ENCODE measurements at places on chromosomes 6 and 20.

- no peak for DNase-seq
These were observed 26.0 kb upstream of the CCDC167 start for GRCh38 chr6:37525460-37526357.

GRCh38 chr6:35015996-35016395 is 125.1 kb downstream of the TCP11 start:
- no peak for DNase-seq

DNA sequence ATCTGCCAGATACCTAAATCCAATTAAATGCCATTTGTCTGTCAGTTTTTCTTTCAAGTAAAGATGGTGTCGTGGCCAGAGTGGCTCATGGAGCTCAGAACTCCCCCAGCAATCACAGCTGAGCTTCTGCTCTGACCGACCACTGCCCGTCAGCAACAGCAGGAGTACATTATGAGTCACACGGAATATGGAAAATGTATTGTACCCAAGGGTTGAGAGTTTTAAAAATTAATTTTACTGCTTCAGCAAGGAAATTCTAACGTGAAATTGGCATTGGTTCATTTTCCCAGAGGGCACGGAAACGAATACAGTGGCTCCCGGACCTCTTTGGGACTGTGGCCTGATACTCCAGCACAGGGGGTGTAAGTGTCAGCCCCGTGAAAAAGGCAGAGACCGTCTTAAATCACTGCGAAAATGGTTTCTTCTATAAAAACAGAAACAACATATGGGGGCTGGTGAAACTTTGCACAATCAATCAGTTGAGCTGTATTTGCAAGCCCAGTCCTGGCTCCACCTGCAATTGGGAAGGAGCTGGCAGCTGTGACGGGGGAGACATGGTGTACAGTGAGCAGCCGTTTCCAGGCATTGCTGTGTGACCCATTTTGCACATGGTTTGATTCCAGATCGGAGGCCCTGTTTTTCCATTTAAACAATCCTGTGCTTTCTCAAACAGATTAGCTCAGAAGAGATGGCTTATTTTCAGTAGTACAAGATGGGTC is 12.8 kb downstream of the NPEPL1 start:
- peak; percentile 72 for DNase-seq

DNA sequence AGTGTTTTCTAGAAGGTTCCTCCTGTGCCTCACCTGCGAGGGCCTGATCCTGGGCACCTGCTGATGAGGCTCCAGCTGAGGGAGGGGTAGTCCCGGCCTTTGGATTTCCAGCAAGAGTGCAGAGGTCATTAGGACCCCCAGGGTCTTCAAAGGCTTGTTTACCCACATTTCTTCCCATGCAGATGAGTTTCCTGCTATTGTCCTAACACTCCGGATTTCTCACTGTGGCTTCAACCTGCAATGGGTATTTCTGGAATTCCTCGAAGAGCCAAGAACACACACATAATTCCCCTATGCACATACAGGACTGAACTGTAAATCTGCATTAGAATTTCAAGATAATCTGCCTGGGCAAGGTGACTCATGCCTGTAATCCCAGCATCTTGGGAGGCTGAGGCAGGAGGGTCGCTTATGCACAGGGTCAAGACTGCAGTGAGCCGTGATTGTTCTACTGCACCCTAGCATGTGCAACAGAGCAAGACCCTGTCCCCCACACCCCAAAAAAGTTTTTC is 53.9 kb downstream of the ADNP start:
- no peak for DNase-seq

GRCh38 chr20:25623225-25623735 is 534 bp downstream of the NANP start:
- DNase-seq: peak; percentile 71

GRCh38 chr6:23145781-23146180 is 576.4 kb downstream of the HDGFL1 start:
- no peak for DNase-seq

- DNase-seq: no peak
These were observed 606.0 kb upstream of the HTR1E start for GRCh38 chr6:86331265-86331840.

DNA sequence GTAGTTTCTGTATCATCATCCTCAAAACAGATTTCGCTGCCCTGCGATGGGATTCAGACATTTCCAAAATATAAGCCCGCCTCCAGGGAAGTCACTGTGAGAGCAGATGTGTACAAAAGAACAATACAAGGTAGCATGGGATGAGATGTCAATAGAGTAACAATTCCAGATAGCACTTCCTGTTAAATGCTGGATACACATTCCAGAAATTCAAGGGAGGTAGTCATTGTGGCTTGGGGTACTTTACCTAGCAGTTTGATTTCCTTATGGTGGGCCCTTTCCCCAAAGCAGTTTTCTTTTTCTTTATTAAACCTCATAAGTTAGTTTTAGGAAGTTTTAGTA is 2.5 kb downstream of the RNF217 start:
- DNase-seq: no peak

- peak; percentile 89 for DNase-seq
These were observed 136.7 kb downstream of the HFE start for GRCh38 chr6:26223650-26224546.

- no peak for DNase-seq
These were observed 211.7 kb upstream of the PRND start for GRCh38 chr20:4509825-4510522.

- no peak for DNase-seq
These were observed 1410.1 kb upstream of the ADGRB3 start for GRCh38 chr6:67224989-67225388.

DNA sequence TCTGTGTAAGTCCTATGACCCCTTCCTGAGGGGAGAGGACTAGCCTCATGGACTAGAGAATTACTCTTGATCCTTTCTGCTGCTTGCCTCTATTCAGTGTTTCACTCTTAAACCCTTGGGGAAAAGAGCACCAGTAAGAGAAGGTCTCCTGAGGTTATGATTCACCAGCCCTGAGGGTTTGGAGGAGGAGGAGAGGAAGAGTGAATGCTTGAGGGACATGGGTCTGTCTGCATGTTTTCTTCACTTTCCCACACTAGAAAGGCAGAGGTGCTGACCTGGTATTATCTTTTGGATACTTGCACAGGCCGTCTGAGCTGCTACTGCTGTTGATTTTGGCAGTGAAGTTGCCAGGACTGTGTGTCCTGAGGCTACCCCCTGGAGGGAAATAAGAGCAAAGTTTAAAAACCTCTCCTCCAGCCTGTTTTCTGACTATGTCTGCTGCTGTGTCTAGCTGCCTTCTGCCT is 78.3 kb downstream of the CD109 start:
- peak; percentile 78 for DNase-seq

- no peak for DNase-seq
These were observed 102.9 kb upstream of the TCF21 start for GRCh38 chr6:133786016-133786415.

DNA sequence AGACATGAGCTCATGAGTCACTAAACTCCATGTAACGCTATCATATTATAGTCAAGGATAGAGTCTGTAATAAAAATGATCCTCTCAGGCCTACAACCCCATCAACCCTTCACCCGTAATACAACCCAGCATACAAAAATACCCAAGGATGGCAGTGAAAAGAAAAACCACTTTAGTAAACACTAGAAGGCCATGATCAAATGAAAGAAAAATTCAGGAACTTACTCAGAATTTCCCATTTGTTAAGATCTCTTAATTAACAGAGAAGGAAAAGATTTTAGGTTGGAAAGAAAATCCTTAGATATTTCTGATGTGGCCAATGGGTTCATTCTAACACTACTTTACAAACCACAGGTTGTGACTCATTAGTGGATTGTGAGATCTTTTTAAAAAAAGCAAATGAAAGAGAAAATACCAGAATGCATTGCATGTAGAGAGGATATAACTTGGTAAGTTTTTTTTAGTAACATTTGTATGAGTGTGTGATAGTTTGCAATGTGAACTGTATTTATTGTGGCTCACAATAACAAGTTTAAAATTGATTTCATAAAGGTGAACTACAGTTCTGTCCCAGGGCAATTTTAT is 8.0 kb upstream of the UBE2J1 start:
- DNase-seq: no peak

DNA sequence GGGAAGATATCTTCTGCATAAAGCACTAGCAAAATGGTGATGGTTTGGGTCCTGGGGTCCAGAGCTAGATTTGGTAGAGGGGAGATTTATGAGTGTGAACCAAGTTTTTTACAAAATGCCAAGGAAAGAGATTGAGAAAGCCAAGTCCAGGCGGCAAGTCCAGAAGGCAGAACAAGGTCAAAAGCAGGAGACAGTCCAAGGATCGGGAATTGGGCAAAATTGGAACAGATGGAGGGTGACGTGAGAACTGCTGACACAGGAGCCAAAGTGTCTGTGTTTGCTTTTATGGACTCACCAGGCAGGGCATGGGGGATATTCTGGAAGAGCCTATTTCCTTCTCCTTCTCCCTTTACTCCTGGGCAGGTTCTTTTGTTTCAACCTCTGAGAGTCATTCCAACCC is 4.1 kb downstream of the NHLRC1 start:
- no peak for DNase-seq

- DNase-seq: no peak
These were observed at the start of gene TREML4 for GRCh38 chr6:41228096-41228495. Gene TREML4, plus strand, starts transcription at chr6:41228349. Its CDS starts 79 bp downstream, at chr6:41228428.

- no peak for DNase-seq
These were observed 25.9 kb upstream of the UST start for GRCh38 chr6:148720897-148721296.

- DNase-seq: peak; percentile 78
These were observed 1.2 kb downstream of the IP6K3 start for GRCh38 chr6:33745548-33745947.

GRCh38 chr6:131136021-131136786 is 937 bp downstream of the AKAP7 start:
- no peak for DNase-seq

DNA sequence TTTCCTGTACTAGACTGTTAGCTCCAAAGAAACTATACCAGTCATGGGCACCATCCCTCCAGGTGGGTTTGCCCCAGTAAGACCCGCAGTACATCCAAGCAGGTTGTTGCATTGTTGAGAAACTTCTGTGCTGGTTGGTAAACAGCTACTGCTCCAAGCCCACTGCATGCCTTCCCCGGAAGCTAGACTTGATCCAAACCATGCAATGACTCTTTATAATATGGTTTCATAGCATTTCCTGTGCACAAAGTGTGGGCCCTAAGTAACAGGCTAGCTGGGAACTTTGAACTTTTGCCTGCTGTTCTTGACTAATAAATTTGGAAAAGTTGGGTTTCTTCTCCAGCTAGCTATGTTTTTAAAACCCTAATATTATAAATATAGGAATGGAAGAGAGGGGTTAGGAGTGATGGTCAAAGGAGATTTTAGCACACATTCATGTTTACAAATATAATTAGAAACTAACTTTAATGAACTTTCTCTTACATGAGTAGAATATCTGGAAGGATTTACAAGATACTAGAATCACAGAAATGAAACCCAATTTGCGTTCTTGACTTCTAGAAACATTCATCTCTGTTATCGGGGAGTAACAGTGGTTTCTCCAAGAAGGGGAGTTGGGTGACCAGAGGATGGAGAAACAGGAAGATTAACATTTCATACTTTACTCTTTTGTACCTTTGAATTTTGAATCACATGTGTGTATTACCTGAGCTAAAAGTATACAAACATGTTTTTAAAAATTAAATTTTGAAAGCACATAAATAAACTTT is 51.7 kb downstream of the GFOD1 start:
- no peak for DNase-seq

DNA sequence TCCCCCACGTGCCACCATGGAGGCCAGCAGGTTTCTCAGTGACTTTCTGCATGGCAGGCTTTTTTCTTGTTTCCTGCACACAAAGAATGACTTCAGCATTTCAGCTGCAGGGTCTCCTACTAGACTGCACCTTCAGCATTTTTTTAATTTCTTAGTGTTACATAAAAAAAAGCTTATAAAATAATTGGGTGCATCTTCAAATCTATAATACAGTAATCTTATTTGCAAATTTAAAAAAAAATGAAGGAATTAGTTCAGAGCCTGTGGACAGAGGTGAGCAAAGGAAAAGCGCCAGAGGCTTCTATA is 57.6 kb downstream of the FAM50B start:
- no peak for DNase-seq

GRCh38 chr6:7052443-7053011 is 55.2 kb upstream of the RREB1 start:
- DNase-seq: peak; percentile 80

DNA sequence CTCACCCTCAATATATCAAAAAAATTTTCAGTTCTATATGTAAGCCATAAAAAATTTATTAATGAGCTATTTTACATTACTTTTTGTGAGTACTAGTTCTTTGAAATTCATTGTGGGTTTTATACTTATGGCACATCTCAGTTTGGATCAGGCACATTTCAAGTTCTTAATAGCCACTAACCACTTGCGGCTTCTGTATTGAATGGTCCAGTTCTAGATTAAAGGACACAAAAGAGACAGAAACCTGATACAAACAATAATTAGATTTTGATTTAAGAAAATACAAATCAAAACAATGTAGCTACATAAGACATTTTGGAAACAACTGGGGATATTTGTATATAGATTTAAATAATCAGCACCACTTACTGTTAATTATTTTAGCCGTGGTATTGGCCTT is 86.6 kb upstream of the RNF24 start:
- no peak for DNase-seq

- no peak for DNase-seq
These were observed 951 bp downstream of the FOXP4 start for GRCh38 chr6:41546866-41547798.

All from sigmoid colon (tissue), 7 donors.